ENCODE measurements at places on chromosomes 16 and 17. TPM values are rescaled to one million over a fixed set of nuclear protein-coding genes. Genes with fewer than 3 reads are reported as not detected.

GRCh38 chr17:48944515-48945260 lies at the start of gene SNF8:
SNF8 (minus strand) TSS chr17:48944842; CDS start chr17:48944734, 108 bp downstream.
- DNase-seq = peak; percentile 95

- DNase-seq = no peak
These were observed 32.9 kb upstream of the EFCAB13 start for GRCh38 chr17:47290870-47291241.

GRCh38 chr16:383326-384051 lies 1.7 kb upstream of the PGAP6 start:
- DNase-seq = peak; percentile 71

- DNase-seq = no peak
These were observed 301.9 kb upstream of the KCNJ16 start for GRCh38 chr17:69773081-69773480.

Gene CCDC78
- total RNA-seq = 26.1 TPM

Gene CNTD1
- total RNA-seq = 1.6 TPM

Gene DHX8
- 56.7 TPM for total RNA-seq

Data from lower lobe of right lung (tissue), 2 donors.